Activated T-cell treated with anti-CD3 and anti-CD28 coated beads, Interleukin-2, amount 50 U/mL, for 1 hour (primary cell): ENCODE measurements at places on chromosomes 12 and 14.

DNA sequence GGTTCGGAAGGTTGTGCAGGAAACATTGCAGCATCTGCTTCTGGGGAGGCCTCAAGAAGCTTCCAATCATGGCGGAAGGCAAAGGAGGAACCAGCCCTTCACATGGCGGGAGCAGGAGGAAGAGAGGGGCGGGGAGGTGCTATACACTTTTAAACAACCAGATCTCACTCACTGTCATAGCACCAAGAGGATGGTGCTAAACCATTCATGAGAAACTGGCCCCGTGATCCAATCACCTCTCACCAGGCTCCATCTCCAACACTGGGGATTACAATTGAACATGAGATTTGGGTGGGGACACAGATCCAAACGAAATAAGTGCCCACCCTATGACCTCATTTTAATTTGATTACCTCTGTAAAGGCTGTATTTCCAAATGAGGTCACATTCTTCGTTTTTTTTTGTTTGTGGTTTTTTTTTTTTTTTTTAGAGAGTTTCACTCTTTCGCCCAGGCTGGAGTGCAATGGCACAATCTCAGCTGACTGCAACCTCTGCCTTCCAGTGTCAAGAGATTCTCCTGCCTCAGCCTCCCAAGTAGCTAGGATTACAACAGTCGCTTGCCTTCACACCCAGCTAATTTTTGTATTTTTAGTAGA lies 11.4 kb upstream of the ORAI1 start:
- no peak for DNase-seq

- DNase-seq = no peak
These were observed 444.3 kb downstream of the NELL2 start for GRCh38 chr12:44431647-44432343.

GRCh38 chr12:71694099-71694820 lies 8.4 kb downstream of the TMEM19 start:
- DNase-seq = no peak

DNA sequence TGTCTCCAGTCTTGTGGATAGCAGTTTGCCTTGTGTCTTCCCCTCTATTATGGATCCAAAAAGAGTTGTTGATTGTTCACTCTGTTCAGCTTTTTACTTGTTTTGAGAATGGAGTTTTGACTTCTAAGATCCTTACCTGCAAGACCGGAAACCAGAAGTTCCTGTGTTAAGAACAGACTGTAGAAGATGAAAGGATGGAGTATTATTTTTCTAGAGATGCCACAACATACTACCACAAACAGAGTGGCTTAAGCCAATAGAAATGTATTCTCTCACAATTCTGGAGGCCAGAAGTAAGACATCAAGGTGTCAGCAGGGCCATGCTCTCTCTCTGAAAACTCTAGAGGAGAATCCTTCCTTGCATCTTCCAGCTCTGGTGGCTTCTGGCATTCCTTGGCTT lies 95.0 kb downstream of the IGF1 start:
- no peak for DNase-seq

DNA sequence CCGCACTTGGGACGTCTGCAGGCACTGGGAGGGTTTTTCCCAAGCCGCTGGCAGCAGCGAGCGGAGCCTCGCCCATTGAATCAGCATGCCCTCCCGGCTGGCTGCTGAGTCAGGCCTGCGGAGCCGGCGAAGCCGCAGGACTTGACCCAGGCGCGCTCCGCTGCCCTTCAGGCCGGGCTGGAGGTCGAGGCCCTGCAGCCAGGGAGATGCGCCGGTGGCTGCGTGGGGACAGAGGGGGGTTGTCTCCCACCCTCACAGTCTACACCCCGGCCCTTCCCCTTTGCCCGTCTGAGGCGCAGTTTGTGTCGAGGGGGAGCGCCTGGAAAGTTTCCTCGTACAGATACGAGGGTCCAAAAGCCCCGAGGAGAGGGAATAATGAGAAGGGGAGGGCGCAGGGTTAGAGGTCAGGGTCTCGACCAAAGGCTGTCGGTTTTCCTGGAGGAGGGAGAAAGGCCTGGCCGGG lies 759 bp upstream of the KLC1 start:
- DNase-seq = peak; percentile 33

DNA sequence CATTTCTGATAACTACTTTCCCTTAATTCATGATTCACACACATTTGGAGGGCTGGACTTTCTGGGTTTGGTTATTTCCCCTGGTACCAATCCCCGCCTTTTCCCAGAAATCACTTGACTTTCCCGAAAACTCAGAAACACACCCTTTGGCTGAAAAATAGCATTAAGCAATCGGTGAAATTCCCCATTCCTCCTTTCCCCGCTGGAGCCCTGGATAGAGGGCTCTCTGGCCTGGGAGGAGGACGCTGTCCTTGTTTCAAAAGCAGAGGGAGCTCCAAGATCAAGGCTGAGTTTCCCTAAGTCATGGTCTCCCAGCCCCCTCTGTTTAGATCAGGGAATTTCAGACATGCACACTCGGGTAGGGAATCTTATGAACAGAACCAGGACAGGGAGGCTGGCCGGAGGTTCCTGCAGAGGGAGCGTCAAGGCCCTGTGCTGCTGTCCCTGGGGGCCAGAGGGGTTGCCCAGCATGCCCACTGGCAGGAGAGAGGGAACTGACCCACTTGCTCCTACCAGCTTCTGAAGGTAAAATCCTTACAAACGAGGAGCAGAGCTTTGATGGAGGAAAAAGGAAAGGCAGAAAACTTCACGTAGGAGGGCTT lies at the start of gene C1S:
Gene C1S (plus strand): TSS at position 366 of the 602 bp plus-strand sequence. CDS start 1,195 bp downstream, outside the sequence.
- no peak for DNase-seq

GRCh38 chr12:77232045-77232444 lies 166.7 kb upstream of the E2F7 start:
- no peak for DNase-seq

GRCh38 chr14:74362361-74362915 lies 14.2 kb downstream of the VRTN start:
- peak; percentile 71 for DNase-seq

- DNase-seq = no peak
These were observed 448.4 kb upstream of the SEL1L start for GRCh38 chr14:81982046-81982445.

DNA sequence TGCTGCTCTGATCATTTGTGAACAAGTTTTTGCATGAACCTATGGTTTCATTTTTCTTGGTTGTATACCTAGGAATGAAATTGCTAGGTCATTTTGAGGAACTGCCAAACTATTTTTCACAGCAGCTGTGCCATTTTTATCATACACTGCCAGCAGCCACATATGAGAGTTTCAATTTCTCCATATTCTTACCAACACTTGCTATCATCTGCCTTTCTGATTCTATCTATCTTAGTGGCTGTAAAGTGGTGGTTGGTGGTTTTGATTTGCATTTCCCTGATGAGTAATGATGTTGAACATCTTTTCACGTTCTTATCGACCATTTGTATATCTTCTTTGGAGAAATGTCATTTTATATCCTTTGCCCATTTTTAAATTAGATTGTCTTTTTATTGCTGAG lies 146.1 kb downstream of the C12orf75 start:
- DNase-seq = no peak

GRCh38 chr14:95146079-95146771 lies 11.1 kb downstream of the DICER1 start:
- no peak for DNase-seq

DNA sequence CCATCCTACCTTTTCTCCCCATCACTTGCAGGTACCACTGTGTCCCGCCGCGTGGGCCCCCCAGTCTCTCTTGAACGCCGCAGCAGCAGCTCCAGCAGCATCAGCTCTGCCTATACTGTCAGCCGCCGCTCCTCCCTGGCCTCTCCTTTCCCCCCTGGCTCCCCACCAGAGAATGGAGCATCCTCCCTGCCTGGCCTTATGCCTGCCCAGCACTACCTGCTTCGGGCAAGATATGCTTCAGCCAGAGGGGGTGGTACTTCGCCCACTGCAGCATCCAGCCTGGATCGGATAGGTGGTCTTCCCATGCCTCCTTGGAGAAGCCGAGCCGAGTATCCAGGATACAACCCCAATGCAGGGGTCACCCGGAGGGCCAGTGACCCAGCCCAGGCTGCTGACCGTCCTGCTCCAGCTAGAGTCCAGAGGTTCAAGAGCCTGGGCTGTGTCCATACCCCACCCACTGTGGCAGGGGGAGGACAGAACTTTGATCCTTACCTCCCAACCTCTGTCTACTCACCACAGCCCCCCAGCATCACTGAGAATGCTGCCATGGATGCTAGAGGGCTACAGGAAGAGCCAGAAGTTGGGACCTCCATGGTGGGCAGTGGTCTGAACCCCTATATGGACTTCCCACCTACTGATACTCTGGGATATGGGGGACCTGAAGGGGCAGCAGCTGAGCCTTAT lies 9.2 kb downstream of the ARHGAP9 start:
- DNase-seq = no peak

DNA sequence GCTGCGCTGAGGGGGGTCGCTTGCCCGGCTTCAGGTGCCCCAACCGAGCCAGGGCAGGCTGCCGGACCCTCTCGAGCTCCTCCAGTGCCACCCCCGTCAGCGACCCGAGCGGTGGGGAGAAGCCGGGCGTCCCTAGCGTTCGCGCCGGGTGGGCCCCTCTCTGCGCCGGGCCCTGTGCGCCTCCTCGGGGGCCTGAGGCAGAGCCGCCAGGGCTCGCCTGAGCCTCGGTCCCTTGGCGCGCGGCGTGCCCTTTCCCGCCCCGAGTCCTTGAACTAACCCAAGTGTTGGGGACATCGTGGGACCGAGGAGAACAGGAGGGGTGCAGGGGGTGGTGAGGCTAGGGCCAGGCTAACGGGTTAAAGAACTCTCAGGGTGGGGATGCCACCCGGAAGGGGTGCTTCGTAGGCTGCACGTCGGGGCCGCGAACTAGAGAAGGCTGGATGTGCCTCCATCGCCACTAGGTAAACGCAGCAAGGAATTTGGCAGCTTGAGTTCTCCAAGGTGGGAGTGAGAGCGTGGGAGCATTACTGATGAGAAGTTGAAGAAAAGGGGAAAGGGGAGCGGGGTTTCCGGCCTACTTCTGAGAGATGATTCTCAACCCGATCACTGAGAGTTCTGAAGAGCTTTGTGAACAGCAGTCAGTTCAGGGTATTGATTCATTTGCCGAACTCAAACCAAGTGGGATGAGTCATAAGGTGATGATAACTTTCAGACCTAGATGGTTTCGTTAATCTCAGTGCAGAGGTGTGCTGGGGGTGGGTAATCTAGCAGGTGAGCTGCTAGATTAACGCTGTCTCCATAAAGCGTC lies 618 bp downstream of the RNF34 start:
- peak; percentile 74 for DNase-seq

DNA sequence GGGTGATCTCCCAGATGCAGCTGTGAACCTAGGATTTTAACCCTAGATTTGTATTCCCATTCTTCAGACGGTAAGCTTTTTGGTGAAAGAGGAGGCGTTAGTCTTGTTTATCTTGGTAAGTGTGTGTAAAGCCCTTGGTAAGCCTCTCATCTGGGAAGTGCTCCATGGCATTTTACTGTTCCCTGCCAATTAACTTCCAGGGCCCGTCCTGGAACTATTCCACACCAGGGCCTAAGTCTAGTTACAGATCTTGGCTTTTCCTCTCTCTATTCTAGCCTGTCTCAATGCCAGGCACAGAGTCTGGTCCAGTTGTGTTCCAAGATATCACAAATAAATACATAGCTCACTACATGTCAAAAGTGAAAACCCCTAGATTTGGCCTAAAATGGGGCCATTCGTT lies 42.4 kb downstream of the YEATS4 start:
- no peak for DNase-seq

DNA sequence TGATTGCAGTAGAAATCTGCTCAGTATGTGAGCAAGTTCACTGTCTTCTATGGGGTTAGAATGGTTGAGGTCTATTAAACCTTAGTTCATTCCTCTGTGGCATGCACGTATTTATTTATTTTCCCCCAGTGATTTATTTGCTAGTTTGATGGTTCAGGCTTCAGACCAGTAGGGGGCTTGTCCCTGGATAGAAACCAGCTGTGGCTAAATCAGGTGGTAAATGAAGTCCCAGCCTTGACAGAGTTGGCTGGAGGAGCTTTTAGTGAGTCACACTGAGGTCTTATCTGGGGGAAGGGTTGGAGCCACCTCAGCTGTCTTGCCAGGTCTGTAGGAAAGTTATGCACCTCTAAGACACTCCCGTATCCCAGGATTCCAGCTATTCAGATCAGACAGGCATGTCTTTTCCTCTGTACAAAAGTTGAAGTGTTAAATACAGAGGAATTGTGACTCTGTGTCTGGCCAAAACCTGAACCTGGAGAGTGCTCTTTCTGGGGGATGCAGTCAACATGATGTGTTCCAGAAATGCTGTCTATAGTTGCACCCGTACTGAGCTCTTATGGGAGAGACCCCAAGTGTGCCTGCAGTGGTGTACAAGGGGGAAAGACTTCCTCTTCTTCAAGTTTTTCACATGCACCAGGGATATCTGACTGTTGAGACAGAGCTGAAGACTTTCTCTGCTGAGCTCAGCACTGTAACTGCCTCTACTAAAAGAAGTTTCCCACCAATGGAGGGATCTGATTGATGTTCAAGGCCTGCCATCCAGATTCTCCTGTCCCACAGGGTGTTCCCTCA lies 1322.1 kb downstream of the TMEM121 start:
- no peak for DNase-seq

DNA sequence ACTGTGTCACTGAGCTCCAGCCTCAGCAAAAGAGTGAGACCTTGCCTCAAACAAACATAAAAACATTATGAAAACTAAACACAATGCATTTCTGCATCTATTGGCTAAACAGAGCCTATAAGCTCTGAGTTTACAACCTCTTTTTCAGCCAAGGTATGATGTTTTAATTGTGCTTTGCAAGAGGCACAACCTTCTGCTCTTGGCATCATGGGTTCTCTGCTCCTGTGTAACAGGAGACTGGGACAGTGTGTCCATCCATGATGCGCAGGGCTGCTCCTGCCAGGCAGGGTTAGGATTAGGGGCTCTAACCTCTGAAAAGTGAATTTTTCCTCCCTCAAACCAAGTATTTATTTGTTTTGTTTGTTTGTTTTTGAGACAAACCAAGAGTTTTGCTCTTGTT lies 5.0 kb upstream of the NFKBIA start:
- no peak for DNase-seq

GRCh38 chr12:76190299-76190698 lies 105.8 kb upstream of the NAP1L1 start:
- no peak for DNase-seq

GRCh38 chr12:56661560-56661959 lies 15.8 kb upstream of the ATP5F1B start:
- DNase-seq = no peak

- no peak for DNase-seq
These were observed 137.3 kb downstream of the SUDS3 start for GRCh38 chr12:118513611-118514010.

GRCh38 chr12:4353785-4354208 lies 25.7 kb downstream of the FGF23 start:
- peak; percentile 41 for DNase-seq

- DNase-seq = no peak
These were observed 36.2 kb downstream of the FGD6 start for GRCh38 chr12:95181103-95181502.

GRCh38 chr14:93974833-93975232 lies 1.5 kb downstream of the ASB2 start:
- no peak for DNase-seq

GRCh38 chr14:44730860-44731259 lies 223.8 kb upstream of the FSCB start:
- no peak for DNase-seq
